ENCODE measurements at places on chromosomes 5 and 9. TPM values are rescaled to one million over a fixed set of nuclear protein-coding genes. Genes with fewer than 3 reads are reported as not detected.

Gene CARD19
- total RNA-seq, result 61.0 TPM

Gene CXCL14
- not detected for total RNA-seq

Gene LCN10
- not detected for total RNA-seq

Gene FOXD1
- total RNA-seq, result 25.4 TPM

Gene NDST1
- 40.4 TPM for total RNA-seq

Gene RLN2
- total RNA-seq, result 0.21 TPM

Gene ZCCHC9
- total RNA-seq, result 26.3 TPM

Gene SHISAL2B
- not detected for total RNA-seq

Gene CDKN2A
- total RNA-seq, result 0.23 TPM

Gene FAM151B
- 1.2 TPM for total RNA-seq

Gene IL17B
- total RNA-seq, result not detected

Gene HAPLN1
- total RNA-seq, result not detected

Gene LMX1B
- 0.67 TPM for total RNA-seq

Gene GAPT
- not detected for total RNA-seq
